GM18507 (cell line): ENCODE measurements at places on chromosomes 16 and 17.

GRCh38 chr16:31267332-31268032, 7.7 kb downstream of the ITGAM start:
- DNase-seq = no peak

DNA sequence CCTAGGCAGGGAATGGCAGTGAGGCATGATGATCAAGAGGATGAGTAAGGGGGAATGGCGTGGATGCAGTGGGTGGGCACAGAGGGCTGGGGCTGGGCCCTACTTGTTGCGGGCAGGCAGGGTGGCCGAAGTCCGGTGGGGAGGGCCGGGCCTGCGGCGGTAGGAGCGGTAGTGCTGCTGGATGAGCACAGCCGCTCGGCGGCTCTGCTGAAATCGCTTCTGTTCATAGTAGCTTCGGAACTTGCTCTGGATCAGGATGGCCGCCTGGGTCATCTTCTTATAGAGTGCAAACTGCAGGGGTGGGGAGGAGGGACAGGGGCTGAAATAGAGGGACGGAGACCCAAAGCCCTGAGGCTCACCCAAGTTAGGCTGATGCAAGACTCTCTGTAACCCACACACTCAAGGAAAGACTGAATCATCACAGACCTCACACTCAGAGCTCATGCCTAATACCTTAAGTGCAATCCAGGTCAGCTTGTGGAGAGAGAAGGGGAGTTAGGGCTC, 1.5 kb upstream of the SPAG7 start:
- DNase-seq = no peak

GRCh38 chr16:68732741-68733399, 4.2 kb upstream of the CDH1 start:
- no peak for DNase-seq

- no peak for DNase-seq
These were observed 29.4 kb downstream of the COG7 start for GRCh38 chr16:23423496-23424049.

- DNase-seq = no peak
These were observed 89.2 kb downstream of the ANKRD11 start for GRCh38 chr16:89401205-89401604.
